ENCODE measurements at places on chromosomes 7 and 10.

DNA sequence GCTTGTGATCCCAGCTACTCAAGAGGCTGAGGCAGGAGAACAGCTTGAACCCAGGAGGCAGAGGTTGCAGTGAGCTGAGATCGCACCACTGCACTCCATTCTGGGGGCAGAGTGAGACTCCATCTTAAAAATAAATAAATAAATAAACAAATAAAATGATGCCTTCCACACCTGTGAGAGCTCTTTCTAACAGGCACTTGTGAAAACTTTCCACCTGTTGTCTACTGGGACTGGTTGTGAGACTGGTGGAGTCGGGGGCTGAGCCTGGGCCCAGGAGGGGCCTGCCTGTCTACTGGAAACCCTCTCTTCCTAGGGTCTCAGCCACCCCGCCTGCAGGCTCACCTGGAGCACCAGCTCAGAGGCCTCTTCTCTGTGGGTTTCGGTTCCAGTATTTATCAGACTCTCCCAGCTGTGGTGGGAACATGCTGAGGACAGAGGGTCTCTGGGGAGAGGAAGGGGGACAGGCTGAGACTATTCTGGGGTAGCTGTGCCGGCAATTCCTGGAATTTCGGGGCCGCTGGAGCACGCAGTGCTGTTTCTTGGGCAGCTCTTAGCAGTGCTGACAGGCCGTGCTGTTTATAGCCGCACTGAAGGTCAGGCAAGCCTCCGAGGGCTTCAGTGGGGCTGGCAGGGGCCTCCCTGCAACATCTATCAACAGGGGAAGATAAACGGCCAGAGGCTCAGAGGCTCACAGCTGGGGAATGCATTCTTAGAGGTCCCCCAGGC lies 3.8 kb downstream of the LDB3 start:
- DNase-seq: peak; percentile 31

GRCh38 chr7:46751471-46751870 lies 830.4 kb upstream of the IGFBP3 start:
- DNase-seq: no peak

DNA sequence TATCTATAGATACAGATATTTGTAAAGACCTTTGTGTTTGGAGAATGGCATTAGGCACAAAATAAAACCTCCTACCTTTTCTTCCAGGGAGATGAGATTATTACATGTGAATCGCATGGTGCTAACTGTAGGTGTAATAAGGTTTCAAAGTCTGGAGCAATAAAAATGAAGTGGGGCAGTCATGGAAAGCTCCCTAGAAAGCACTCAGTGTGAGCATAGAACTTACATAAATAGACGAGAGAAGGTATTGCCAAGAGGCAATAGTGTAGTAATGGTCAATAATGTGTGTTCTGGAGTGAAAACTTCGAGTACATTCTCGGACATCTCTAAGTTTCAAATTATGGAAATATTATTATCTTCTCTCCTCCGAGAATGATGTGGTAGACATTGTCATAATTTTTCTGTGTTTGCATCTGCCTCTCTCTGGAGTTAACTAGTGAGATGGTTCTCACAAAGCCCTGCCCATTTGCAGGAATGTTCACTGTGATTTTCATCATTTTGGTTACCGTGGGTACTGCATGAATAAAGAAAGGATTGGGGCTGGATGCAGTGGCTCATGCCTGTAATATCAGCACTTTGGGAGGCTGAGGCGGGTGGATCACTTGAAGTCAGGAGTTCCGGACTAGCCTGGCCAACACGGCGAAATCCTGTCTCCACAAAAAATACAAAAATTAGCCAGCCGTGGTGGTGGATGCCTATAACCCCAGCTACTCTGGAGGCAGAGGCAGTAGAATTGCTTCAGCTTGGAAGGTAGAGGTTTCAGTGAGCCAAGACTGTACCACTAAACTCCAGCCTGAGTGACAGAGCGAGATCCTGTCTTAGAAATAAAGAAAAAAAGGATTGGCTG lies 10.6 kb downstream of the VIM start:
- peak; percentile 91 for DNase-seq

GRCh38 chr10:101047961-101048892 lies 13.6 kb upstream of the KAZALD1 start:
- no peak for DNase-seq

- DNase-seq: no peak
Measured at GRCh38 chr10:116043304-116043703, 229.7 kb downstream of the GFRA1 start.

DNA sequence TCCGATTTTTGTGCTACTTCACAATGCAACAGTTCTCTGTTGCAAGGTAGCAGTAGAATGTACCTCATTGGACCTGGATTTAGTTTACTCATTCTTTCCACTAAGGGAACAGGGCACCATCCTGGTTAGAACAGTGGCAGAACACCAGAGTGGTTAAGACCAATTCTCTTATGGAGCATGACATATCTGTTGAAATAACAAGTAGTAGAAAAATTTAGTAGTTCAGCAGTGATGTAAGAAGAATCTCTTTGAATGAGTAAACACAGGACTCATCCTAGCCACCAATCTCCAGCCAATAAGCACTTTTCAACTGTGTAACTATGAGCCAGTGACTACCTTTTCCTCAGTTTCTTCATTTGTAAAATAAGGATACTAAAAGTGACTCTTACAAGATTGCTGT lies 2.4 kb downstream of the ANKRD22 start:
- peak; percentile 7 for DNase-seq

GRCh38 chr7:77426521-77427051 lies 10.4 kb upstream of the GSAP start:
- DNase-seq: peak; percentile 62

- peak; percentile 7 for DNase-seq
Measured at GRCh38 chr10:115171392-115171960, 78.3 kb downstream of the ATRNL1 start.
